ENCODE measurements at places on chromosomes 11 and 22.

DNA sequence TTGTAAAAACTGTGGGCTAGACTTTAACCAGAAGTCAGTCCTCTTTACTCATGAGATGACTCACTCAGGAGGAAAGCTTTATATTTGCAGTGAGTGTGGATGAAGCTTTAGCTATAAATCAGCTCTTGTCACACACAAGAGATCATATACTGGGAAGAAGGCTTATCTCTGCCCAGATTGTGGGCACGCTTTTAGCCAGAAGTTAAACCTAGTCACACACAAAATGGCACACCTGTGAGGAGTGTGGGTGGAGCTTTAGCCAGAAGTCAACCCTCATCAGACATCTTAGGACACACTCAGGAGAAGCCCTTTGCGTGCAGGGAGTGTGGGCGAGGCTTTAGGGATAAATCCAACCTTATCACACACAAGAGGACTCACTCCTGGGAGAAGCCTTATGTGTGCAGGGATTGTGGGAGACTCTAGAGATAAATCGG is 706.9 kb upstream of the LUZP2 start:
- DNase-seq = no peak

DNA sequence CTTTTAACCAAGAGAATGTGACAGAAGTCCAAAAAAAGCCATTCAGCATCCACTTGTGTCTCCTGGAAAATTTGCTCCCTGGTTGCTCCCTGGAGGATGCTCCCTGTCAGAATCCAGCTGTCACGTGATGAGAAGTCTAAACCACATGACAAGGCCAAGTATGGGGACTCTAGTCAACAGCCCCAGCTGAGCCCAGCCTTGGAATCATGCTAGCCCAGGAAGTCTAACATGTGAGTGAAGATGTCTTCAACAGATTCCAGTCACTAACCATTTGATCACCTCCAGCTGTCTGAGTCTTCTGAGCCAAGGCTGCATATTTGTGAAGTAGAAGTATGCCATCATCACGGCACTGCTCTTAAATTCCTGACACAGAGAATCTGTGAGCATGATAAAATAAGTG is 4.2 kb downstream of the OR56B4 start:
- no peak for DNase-seq

DNA sequence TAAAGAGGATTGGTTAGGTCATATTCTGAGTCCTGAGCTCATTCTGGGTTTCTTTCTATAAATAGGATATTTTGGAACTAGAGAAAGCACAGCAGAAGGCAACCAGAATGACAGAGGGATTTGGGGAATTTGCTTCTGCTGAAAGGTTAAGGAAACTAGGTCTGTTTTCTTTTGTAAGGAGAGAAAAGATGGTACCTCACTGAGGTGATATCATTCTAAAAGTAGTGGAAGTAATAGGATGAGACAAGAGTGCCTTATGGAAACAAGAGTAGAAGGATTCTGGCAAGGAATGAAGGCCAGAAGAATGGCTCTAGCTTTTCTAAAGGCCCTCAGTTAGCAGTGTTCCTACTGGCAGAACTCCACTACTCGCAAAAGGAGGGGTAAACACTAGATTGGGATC is 26.7 kb upstream of the BDNF start:
- DNase-seq = no peak

DNA sequence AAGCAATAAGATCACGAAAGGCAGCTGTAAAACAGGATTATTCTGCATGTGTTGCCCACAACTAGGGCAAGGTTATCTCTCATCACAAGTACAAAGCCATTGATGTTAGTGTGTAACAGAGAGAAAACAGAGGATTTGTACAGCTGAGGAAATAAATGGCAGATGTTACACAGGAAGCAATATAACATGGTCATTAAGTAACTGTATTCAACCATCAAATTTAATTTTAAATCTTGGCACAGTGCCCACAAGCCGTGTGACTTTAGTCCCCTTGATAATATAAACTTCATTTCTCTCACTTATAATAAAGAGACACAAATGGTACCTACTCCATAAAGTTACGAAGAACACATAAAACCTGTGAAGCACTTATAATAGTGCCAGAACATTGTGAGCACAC is 17.3 kb downstream of the OR51E2 start:
- no peak for DNase-seq

GRCh38 chr11:60513496-60514460 is 1.4 kb upstream of the MS4A13 start:
- DNase-seq = no peak

DNA sequence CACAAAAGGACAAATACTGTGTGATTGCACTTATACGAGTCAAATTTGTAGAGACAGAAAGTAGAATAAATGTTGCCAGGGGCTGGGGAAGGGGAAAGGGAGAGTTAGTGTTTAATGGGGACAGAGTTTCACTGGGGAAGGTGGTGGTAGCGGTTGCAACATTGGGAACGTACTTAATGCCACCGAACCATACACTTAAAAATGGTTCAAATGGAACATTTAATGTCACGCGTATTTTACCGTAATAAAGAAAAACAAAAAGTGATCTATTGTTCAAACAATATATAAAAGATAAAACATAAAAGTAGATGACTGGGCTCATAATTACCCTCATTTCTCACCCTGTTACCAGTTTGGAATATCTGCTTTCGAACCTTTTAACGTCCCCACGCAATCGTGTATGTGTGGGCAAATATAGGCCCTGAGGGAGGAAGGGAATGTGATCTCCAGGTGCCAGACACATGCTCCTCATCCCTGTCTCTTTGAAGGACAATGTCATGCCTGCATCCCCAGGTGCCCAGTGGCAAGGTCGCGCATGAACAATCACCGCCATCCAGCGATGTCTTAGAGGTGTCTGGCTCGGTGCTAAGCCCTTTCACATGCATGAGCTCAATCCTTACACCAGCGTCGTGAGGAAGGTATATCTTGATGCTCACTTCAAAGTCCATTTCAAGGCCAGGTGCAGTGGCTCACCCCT is 35.3 kb downstream of the LIF start:
- no peak for DNase-seq

DNA sequence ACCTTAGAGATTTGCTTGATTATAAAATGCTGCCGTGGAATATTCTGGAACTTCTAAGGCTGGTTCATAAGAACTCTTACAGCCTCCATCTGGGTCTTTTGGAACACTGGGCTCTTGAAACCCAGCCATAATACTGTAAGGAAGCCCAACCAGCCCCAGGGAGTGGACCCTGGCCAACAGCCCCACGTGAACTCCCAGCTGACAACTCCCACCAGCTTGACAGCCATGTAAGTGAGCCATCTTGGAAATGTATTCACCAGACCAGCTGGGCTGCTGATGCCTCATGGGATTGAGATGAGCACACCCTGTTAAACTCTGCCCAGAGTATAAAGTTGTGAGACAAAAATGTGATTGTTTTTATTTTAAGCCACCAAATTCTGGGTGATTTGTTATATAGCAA is 378.7 kb upstream of the RAG2 start:
- no peak for DNase-seq

DNA sequence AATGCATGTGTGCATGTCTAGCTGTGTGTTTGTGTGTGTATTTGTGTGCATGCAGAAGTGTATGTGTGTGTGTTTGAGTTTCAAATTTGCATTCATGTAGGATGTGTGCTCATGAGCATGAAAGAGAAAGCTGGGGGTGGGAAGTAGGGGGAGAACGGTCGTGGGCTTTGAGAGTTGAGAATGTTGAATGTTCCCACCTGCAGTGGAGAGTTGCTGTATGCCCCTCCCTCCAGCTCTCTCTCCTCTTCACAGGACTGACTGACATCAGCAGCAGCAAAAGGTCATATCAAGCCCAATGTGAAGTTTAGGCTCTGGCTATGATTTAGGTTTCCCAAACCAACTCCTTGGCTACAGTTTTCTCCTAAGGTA is 63.8 kb upstream of the RRAS2 start:
- DNase-seq = no peak

GRCh38 chr11:69152733-69153421 is 2.9 kb upstream of the SMIM38 start:
- no peak for DNase-seq

DNA sequence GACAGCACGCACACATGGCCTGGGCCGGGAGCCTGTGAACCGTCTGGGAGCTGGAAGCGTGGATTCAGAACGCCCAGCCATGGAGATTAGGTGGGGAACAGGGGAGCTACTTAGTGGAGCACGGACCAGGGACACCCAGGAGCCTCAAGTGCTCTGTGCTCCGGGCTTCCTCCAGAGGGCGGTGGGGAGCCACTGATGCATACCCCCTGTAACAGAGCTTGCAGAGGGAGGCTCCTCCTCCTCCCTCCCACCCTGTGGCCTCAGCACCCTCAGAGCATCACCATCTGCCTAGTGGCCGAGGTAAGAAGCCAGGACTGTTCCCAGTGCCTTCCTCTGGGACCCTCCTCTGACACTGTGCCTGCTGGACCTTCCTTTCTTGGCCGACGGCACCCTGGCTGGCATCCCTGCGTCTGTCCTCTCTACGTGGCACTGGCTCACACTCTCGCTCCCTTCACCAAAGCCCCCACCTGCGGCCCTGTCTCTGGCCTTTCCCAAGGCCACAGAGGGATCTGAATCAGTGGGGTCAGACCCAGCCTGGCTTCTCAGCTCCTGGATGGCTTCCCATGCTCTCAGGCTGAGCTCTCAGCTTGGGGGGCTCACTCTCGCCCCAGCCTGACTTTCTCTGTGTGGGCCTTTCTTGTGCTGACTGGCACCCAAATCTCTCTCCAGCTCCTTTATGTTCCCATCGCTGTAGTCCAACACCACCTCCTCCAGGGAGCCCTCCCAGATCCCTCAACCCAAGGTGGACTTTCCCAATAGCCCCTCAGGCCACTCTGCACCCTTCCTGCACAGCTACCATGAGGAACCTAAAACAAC is 780.9 kb downstream of the BRD1 start:
- DNase-seq = no peak

- no peak for DNase-seq
Observed at GRCh38 chr22:27510024-27510423, 291.5 kb downstream of the MN1 start.

- peak; percentile 34 for DNase-seq
Observed at GRCh38 chr11:86800076-86800959, at the start of gene PRSS23. PRSS23 (plus strand) TSS chr11:86800542; CDS start chr11:86807644, 7,102 bp downstream.

DNA sequence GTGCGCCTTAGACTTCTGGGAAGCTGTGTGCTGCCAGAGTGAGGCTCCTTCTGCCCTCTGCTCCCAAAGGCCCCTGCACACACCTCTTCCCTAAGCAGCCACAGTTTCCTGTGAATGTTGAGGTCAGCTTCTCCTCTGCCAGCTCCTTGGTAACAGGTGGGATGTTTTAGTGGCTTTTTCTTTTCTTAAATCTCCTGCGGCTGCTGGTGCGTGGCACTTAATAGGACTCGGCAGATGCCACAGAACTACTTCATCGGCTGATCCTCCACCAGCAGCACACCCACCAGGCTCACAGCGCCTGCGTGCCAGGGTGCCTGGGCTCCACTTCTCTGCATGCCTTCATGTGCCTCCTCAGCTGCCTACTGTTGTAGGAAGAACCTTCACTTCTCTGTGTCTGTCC is 87.8 kb downstream of the RCN1 start:
- no peak for DNase-seq

GRCh38 chr11:112310848-112311247 is 50.2 kb upstream of the PLET1 start:
- no peak for DNase-seq

GRCh38 chr11:78194490-78194889 is 5.8 kb downstream of the USP35 start:
- DNase-seq = no peak

- peak; percentile 64 for DNase-seq
Observed at GRCh38 chr11:65903068-65903481, 2.9 kb upstream of the FOSL1 start.

DNA sequence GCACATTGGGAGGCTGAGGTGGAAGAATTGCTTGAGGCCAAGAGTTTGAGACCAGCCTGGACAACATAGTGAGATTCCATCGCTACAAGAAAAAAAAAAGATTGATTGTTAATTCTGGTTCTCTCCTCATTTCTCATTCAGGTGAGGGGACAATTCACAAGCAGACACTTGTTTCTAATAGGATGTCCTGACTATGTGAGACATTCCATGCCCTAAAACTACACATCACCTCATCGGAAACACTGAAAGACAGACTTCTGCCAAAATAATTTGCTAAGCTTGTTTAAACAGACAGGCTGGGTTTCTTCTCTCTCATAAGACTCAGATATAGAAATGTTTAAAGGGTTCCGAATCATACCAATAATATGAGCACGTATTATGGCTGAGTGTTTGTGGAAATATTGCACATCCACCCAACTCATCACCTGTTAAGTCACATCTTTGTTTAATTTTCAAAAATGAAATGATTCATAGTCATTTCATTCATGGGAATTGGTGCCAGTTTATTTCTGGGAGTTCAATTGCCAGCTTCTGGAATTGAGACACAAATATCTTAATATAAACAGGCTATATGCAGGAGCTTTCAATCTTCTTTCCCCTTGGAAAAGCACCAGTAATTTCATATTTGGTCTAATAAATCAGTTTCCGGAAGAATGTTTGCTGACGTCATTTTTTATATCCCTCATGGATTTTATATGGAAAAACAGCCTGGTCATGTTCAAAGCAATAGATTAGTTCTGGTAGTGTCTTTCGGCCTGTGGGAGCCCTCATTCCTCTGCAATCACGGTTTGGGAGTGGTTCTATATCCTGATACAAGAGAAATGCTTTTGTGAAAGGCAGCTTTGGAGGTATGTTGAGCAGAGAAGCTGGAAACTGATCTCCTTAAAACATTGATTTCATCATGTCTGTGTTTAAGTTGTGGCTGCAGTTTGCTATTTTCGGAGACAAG is 87.0 kb downstream of the BDNF start:
- no peak for DNase-seq

DNA sequence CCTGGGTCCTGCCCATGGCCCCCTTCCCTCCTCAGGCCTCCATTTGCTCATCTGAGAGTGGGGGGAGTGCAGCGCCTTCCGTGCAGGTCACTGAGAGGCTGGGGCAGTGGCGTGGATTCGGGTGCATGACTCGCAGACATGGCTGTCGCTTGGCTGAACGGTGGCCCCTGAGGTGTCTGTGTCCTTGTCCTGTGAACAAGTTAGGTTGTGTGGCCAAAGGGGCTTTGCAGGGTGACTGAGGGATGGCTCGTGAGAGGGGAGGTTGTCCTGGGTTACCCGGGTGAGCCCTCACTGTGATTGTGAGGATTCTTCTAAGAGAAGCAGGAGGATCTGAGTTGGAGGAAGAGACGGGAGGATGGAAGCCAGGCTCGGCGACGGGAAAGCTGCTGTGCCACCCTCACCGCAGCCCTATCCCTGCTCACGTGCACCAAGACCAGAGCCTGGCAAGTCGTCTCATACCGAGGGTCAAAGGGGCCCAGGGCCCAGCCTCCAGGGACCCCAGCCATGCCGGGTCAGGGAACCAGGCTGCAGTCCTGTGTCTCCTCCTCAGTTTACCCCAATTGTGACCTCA is 79.1 kb downstream of the KCNQ1 start:
- DNase-seq = no peak

DNA sequence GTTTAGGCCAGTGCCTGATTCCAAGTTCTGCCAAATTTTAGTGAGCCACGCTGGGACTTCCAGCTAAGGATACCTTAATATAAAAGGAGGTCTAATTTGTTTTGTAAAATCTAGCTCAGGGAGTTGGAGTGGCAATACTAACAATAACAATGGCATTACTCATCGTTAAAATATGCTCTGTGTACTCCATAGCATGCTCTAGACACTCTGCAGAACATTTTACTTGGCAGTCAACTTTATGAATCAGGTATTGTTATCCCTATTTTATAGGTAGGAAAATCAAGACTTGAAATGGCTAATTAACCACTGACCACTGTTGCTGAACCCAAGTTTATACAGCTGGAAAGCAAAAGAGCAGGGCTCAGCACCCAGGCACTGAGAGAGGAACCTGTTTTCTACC is 485.0 kb upstream of the KIRREL3 start:
- DNase-seq = no peak

- no peak for DNase-seq
Observed at GRCh38 chr22:39144101-39144767, 8.2 kb downstream of the CBX7 start.

- no peak for DNase-seq
Observed at GRCh38 chr22:28967163-28967665, 83.8 kb downstream of the ZNRF3 start.

Data from amniotic stem cell (primary cell).